ENCODE measurements at places on chromosomes 12 and 14. TPM values are rescaled to one million over a fixed set of nuclear protein-coding genes. Genes with fewer than 3 reads are reported as not detected.
A peak's percentile ranks its signal among the peaks of the same experiment; 100 is the strongest.

DNA sequence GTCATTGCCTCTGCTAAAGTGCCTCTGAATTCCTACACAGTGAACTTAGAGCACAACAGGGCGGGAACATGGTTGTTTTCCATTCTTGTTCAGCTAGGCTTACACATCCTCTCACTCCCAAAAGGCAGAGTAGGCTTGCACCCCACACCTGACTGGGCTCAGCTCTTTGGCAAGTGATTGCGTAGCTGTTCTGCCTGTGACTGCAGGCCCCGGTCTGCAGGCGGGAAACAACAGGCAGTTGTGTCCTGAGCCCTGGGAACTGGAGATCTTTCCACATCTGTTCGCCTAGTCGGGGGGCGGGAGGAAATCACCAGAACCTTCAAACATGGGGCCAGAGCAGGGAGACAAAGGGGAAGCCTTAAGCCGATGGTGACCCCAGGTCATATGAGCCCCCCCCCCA, 274.7 kb downstream of the ZFP36L1 start:
- DNase-seq, result no peak

DNA sequence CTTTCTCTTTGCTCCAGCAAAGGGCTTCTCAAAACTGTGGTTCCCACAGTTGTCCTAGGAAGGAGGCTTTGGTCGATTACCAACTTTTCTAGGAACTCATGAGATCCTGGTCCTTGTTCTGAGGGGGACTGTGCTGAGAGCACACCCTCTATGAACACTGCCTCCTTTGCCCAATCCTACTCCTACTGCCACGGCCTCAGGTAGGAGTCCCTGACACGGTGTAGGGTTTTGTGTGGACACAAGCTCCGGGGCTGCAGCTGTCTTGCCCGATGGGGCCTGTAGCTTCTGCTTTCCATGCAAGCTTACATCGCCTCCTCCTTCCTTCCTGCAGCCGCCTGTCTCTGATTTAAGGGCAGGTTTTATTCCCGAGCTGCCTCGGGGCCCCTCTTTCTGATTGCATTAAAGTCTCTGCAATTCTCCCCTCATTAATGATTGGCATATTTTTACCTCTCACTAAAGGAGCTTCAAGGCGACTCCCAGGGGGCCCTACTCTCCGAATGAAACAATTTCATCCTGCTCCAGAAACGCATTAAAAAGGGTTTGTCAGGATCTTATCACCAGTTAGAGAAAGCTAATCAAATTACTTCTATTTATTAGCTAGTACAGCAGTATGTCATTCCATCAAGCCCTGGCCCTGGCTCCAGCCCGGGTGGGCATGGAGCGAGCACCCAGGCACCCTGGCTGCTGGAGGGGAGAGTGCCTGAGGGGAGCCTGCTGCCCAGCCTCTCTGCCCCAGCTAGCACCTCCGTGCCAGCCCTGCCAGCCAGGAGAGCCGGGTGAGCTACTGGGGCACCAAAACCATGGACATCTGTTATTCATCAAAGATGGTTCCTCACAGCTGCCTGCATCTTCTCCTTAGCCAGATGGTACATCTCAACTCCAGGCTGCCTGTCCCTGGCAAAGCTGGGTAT, 38.0 kb upstream of the ESRRB start:
- no peak for DNase-seq

- DNase-seq, result no peak
Observed at GRCh38 chr14:97039717-97040363, 242.7 kb downstream of the VRK1 start.

- DNase-seq, result no peak
Observed at GRCh38 chr12:32566663-32567295, 112.3 kb upstream of the DNM1L start.

DNA sequence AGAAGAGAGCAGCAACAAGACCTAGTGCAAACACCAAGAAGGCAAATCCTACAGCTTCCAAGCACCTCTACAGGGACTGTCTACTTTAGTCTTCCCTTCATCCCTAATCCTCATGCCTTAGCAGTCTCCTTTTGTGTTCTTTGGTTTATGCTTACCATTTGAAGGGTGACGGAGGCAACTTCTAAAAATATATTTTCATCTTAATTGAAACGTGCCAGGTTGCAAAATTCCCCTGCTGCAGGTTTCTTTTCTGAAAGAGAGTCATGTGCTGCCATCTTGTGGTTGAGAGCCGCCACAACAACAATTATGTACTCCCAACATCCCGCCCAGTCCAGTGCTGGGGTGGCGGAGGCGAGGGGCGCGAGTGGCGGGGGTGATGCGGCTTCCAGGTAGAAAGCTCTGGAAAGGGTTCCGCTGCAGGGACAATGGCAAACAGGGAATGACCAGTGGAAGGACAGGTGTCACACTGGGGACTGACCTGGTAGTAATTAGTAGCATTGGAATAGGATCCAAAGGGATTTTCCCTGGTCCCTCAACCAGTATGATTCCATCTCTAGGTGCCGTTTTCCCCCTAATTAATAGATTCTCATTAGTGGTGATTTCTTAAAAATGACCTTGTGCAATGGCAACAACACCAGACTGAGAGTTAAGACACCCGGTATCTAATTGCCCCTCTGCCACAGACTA, 80.3 kb upstream of the GNG2 start:
- DNase-seq, result peak; percentile 41

The TRPV4 gene
- not detected for polyA plus RNA-seq

DNA sequence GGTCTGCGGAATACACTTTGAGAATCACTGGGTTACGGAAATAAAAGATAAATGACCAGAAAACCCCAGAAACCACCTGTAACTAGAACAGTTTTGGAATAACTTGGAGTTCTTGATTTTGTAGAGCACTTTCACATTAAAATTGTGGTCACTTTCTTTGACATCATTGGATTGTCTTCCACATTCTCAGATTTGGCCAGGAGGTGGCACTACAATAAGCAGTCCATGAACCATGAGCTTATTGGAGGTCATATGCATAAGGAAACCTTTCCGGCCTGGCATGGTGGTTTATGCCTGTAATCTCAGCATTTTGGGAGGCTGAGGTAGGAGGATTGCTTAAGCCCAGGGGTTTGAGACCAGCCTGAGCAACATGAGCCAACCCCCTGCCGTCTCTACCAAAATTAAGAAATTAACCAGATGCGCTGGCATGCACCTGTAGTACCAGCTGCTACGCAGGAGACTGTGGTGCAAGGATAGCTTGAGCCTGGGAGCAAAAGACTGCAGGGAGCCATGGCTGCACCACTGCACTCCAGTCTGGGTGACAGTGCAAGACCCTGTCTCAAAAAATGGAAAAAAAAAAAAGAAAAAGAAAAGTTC, 107.7 kb upstream of the CAND1 start:
- DNase-seq, result peak; percentile 4

The ANKS1B gene
- not detected for polyA plus RNA-seq

The NTF3 gene
- not detected for polyA plus RNA-seq

- no peak for DNase-seq
Observed at GRCh38 chr14:29740491-29740890, 187.2 kb downstream of the PRKD1 start.

DNA sequence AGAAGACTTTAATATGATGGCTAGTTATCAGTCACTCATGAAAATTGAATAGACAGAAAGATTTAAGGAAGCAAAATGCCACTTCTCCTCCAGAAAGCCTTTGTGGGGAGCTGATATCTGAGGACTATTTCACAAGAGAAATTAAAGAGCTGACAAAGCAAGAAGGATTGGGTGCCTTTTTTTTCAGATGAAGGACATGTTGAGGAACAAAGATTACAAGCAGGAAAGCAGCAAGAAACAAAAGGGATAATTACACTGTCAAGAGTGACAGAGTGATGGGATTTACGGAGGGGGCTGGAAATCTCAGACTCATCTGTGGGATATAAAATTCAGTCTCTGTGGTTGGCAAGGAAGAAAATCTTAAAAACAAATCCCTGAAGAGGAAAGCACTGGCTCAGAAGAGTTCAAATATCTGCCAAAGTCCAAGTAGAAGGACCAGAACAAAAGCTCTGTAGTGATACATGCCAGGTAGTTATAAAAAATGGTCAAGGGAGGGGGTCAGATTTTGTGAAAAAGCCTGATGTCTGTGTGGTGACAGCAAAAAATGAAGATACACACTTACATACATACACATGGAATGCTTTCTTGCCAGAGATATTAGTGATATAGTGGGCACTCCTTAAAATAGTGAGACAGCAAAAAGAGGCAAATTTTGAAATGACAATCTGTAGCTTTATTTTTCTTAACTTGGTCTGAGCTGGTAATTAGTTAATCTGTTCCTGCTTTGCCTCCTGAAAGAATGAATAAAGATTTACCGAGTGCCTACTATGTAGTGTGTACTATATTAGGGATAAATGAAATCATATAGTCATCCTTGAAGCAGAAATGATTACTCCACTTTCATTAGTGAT, 62.9 kb downstream of the EPS8 start:
- no peak for DNase-seq

GRCh38 chr14:48954446-48954845, 631.7 kb downstream of the RPS29 start:
- DNase-seq, result no peak

The EPYC gene
- polyA plus RNA-seq, result not detected

DNA sequence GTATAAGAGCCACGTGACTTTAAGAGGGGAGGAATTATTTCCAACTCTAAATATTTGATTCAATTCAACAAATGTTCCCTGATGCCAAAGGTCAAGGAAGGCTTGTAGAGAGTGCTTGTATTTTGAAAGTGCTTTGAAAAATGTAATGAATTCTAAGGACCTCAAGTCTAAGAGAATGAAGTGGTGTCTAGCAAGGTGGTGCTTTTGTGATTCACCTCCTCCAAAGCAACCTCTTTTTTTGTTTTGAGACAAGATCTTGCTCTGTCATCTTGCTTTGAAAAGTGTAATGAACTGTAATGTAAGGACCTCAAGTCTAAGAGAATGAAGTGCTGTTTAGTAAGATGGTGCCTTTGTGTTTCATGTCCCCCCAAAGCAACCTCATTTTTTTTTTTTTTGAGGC, 13.7 kb downstream of the AK7 start:
- DNase-seq, result no peak

- DNase-seq, result no peak
Observed at GRCh38 chr12:56286044-56286830, 13.9 kb downstream of the CS start.

GRCh38 chr12:20194171-20194570, 174.2 kb upstream of the PDE3A start:
- no peak for DNase-seq

The SERPINA5 gene
- polyA plus RNA-seq, result not detected

GRCh38 chr14:58258156-58258555, 13.5 kb downstream of the PSMA3 start:
- no peak for DNase-seq

DNA sequence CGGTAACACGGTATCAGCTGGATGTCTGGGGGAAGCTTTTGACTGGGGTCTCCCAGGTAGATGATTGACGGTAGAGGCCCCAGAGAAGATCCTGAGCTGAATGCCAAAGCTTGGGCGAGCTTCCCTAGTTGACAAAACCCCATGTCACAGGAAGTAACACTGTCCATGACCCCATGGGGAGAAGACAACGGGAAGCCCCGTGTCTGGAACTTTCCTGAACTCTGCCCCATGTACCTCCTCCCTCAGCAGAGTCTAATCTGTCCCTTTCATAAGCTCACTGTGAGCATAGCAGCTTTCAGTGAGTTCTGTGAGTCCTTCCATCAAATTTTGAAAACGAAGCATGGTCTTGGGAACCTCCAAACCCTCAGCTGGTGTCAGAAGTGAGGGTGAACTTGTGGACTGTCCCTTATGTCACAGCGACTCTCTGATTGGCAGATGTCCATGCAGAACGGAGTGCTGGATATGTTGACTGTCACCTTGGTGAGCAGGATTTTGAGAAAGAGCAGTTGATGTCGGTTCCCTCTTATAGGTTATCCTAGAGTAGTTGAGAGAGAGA, 29.7 kb upstream of the BEGAIN start:
- DNase-seq, result no peak

- DNase-seq, result no peak
Observed at GRCh38 chr12:622416-622815, 40.8 kb downstream of the NINJ2 start.

The GLIPR1L1 gene
- not detected for polyA plus RNA-seq

DNA sequence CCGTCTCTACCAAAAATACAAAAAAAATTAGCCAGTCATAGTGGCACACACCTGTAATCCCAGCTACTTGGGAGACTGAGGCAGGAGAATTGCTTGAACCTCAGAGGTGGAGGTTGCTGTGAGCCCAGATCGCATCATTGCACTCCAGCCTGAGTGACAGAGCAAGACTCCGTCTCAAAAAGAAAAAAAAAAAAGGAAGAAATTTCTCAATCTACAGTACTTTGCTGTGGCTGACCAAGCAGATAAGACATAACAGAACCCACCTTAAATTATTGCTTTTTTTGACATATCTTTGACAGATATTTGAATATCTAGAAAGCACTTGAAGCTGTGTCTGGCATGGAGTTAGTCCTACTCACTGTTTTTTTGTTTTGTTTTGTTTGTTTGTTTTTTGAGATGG, 34.9 kb upstream of the HNF1A start:
- DNase-seq, result no peak

DNA sequence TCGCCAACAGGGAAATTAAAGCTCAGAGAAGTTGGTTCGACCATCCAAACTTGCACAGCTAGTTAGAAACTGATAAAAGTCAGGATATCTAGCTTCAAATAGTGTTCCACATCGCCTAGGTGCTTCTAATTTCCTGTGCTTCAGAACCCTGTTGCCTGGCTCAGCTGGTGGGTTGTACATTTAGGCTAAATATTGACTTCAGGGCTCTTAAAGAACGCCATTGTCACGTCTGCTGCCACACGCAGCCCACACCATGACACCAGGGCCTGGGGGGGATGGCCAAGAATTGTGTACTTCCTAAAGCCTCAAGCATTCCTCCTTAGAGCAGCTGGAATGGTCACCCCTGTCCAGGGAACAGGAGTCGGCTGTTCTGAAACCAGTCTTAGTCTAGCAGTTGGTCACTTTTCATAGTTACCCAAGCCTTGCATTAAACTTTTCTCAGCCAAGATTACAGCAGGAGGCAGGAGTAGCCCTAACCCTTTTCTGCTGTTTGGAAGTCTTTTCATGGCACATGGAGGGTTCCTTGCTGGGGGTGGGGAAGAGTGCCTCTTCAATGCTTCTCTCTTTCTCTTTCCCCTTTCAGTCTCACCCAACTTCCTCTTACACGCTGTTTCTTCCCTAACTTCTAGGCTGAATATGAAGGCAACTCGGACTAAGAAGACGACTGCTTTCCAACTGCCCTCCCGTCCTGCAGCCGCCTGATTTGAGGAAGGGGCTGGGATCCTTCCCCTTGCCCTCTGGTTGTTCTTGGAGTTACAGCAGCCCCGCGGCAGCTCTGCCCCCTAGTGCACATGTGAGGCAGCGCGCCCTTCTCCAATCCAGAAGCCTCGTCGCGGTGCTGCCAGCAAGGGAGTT, 17.1 kb downstream of the FOS start:
- DNase-seq, result peak; percentile 70

- DNase-seq, result no peak
Observed at GRCh38 chr12:106974511-106974910, 12.4 kb downstream of the MTERF2 start.

GRCh38 chr14:105465209-105466031, 9.2 kb upstream of the CRIP2 start:
- DNase-seq, result no peak

The FITM1 gene
- 0.52 TPM for polyA plus RNA-seq

The ACAD10 gene
- 10.1 TPM for polyA plus RNA-seq

- DNase-seq, result no peak
Observed at GRCh38 chr14:28294834-28295440, 471.6 kb upstream of the FOXG1 start.

The AHNAK2 gene
- polyA plus RNA-seq, result not detected

Measured in naive thymus-derived CD8-positive, alpha-beta T cell (primary cell).